ENCODE measurements at places on chromosomes 2 and 18.

- DNase-seq = no peak
These were observed 16.5 kb upstream of the VIT start for GRCh38 chr2:36680012-36680411.

- no peak for DNase-seq
These were observed 128.1 kb downstream of the BIRC6 start for GRCh38 chr2:32484937-32485336.

DNA sequence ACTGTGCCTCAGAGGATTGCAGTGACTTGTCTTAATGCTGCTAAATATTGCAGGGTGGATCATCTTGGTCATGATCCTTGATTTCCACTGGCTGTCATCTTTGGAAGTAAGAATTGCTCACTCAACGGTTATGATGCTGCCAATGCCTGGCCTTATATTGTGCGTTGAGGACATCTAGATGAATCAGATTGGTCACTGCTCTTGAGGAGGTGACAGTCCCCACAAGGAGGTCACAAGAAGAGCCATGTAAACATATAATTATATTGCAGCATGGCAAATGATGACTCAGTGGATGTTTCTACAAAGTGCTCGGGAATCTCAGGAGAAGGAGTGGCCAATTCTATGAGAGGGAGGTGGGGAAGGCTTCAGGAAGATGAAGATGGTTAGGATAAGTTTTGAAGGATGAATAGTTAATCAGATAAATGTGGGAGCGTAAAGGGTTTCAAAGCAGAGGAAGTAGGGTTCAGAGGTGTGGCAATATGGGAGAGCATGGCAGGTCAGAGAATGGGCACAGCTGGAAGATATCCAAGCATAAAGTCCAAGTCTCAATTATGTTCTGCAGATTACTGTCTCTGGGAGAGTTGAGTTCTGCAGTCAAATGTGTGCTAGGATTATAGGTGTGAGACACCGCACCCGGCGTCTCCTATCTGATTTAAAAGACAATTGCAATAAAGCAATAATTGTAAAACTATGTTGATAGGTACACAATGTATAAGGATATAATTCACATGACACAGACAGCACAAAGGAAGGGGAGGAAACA, 21.3 kb upstream of the TMEM131 start:
- no peak for DNase-seq

GRCh38 chr2:28955467-28955866, 25.6 kb upstream of the TOGARAM2 start:
- DNase-seq = no peak

DNA sequence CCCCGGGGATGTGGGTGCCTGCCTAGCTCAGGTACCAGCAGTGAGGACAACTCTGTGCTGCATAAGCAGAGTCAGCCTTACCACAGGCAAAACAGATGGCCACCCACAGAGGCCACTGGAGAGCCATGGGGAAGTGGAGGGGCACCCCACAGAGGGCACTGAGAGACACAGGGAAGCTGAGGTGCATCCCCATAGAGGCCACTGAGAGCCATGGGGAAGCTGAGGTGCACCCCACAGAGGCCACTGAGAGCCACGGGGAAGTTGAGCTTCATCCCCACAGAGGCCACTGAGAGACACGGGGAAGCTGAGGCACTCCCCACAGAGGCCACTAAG, 134.1 kb upstream of the EPAS1 start:
- DNase-seq = no peak

GRCh38 chr18:9008709-9009635, 93.5 kb upstream of the NDUFV2 start:
- DNase-seq = no peak

DNA sequence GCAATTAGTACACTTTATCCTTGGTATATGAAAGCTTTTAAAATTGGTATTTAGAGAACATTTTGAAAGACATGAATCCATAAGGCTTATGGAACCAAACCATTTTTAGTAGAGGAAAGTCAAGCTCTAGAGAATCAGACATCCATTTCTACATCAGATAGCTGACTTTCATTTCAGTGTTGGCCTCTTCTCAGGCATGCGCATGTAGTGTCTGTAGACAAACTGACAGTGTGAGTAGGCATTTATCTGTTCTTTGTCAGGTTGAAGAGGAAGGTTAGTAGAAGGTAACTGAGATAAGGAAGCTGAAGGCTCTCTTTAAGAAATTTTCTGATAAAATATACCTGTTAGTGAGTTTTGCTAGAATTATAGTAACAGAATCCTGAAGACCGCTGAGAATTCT, 221.9 kb upstream of the SIX3 start:
- DNase-seq = no peak

DNA sequence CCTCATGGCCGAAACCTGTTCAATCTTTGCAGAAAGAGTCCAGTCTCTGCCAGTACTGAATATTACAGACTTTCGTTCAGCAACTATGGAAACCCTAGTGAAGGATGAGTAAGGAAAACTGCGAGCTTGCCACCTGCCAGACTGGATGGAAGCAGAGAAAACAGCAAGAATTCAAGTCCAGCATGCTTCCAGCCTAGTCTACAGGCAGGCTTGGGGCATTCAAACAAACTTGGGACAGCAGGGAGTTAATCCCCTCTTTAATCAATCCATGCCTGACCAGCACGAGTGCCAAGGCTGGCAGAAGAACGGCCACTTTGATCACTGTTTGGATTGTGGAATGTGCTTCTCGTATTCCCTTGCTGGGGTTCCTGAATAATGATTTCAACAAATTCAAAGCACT, 145.2 kb downstream of the EPHA4 start:
- DNase-seq = no peak

DNA sequence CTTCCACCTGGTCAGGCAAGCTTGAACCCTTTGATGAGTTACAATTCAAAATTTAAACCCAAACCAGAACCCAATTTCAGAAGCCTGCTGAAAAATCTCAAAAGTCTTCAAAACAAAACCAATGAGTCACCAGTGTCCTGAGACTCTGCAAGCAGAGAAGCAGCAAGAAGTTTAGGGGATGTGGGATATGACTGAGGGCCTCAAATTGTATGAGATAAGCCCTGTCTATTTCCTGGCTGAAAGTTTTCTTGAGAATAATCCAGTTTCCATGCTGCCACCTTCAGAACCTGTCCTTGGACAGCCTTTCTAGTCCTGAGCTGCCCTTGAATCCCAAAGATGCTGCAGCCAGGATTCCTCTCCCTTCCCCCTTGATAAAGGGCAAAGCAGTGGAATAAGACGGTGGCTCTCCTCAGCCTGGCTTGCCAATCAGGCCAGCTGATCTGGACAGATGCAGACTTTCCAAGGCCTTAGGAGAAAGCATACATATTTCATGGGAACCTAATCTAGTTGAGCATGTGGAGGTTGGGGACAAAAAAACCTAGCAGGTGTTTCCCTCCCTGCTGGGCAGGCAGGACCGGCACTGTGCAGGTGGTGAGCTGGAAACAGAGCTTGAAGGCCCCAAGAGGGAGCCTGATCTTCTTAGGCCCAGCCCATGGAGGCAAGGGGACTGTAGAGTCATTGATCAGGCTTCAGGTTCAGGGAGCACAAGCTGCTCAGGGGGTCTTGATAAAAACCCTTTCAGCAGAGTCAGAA, 278.0 kb upstream of the MGAT5 start:
- no peak for DNase-seq

DNA sequence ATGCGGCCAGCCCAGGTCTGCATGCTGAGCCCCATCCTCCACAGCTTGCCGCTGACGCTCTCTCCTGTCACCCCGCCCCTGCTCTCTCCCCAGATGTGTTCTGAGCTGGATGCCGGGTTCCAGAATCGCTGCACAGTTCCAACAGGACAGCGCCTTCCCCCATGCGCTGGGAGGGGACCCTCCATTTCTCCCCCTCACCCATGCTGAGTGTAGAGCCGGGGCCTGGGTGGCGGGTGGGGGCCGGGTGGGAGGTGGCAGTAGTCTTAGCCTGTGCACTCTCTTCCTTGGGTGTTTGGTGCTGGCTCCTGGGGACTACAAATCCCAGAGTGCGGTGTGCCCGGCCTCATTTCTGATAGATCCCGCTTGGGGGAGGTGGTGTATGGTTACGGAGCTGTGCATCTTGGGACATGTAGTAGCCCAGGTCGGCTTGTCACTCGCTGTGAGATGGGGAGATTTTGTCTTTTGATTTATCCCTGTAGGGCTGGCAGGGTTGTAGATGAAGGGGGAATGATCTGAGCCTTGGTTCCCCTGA, 6.8 kb downstream of the DNAJB2 start:
- DNase-seq = no peak

DNA sequence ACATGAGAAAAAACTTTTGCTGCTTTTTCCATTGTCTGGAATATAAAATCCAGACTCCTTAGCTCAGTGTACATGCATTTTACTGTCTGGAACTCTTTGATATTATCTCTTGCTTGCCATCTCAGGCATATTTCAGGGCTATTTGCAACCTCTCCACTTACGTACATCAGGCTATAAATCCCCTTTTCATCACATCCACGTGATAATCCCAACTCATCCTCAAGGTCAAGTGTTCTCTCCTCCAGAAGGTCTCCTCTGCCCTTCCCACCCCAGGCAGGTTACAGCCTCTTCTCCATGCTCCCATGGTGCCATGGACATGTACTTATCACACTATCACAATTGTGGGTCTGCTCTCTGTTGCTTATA, 202.5 kb upstream of the RBMS1 start:
- DNase-seq = no peak

DNA sequence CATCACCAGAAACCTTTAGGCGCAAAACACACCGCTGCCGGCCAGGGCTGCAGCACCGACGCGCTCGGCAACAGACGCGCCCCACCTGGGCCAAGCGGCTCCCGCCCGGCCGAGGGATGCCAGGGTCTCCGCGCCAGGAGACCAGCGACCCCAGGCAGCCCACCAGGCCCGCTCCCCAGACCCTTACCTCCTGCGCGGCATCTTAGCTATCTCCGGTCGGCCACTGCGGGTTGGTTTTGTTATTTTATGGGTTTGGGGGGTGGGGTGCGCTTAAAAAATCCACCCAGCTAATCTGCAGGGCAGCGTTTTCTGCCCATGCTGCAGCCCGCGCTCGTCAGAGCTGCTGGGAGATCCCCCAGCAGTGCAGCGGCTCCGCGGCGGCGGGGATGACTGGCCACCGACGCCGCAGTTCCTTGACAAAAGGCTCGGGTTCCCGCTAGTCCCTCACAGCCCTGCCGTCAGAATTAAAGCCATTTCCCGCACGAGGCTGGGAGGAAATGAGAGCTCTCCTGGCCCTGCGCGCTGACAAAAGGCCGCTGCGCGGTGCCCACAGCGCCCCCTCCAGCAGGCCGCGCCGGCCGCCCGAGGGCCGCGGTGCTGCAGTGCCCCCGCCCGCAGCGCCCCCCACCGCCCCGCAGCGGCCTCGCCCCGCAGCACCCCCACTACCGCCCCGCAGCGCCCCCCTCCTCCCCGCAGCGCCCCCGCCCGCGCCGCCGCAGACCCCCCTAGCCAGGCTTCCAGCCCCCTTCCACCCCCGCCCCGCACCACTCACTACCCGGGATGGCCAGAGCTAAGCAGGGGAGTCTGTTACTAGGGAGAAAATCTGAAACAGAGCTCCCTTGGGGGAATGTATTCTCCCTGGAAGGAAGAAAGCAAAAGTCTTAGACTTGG, at the start of gene ADD2:
Gene ADD2 (minus strand): TSS at position 502 of the 891 bp plus-strand sequence. CDS start 61,792 bp downstream, outside the sequence.
- no peak for DNase-seq

GRCh38 chr2:160366474-160366873, 127.1 kb downstream of the RBMS1 start:
- no peak for DNase-seq

GRCh38 chr2:50514901-50515300, 517.0 kb downstream of the NRXN1 start:
- no peak for DNase-seq

DNA sequence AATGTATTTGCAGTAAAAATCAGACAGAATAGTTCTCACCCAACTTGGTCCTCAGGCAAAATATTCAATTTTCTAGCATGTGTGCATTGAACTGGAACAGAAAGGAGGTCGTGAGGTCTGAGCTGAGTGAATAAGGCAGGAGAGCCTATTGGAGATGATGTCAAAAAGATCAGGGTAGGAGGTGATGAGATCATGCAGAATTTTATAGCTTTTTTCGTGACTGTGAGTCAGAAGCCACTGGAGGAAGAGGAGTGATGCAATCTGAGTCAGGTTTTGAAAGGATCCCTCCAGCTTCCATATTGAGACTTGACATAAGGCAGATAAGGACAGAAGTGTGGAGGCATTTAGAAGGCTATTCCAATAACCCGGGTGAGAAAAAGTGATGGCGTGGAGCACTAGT, 299.5 kb upstream of the SOX11 start:
- DNase-seq = no peak

- DNase-seq = no peak
These were observed 33.6 kb downstream of the CRACDL start for GRCh38 chr2:98902209-98903063.

DNA sequence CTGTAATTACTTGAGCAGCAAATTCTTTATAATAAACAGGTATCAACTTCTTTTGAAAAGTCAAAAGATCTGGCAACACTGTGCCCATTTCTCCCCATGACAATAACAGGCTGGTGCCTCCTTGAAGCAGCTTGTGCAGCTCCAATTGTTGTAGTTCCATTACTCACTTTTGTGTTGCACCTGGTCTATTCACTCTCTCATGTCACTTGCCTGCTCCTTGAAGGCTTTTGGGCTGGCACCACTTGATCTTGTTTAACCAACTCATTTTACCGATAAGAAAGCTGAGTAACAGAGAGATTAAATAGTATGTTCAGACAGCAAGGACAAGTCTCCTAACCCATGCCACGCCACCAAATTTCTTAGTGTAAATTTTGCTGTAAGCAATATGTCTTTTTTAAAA, 314.5 kb downstream of the OSR1 start:
- no peak for DNase-seq

DNA sequence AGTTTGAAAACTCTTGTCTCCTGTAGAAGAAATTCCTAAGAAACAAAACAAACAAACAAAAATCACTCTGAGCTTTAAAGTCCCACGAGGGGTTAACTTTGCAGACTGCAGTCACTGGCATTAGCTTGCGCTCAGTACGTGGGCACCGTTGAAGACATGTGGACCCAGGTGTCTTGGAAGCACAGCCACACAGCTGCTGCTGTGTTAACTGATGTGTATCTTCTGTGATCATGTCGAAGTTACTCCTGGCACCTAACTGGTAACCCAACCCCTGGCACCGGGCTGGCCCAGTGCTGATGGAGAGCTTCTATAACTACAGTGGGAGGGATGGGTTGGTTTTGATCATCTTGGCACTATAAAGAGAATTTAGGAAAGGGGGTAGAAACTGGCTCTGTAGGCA, 51.6 kb upstream of the FHL2 start:
- no peak for DNase-seq

GRCh38 chr18:22044474-22045220, 124.7 kb upstream of the GATA6 start:
- no peak for DNase-seq

DNA sequence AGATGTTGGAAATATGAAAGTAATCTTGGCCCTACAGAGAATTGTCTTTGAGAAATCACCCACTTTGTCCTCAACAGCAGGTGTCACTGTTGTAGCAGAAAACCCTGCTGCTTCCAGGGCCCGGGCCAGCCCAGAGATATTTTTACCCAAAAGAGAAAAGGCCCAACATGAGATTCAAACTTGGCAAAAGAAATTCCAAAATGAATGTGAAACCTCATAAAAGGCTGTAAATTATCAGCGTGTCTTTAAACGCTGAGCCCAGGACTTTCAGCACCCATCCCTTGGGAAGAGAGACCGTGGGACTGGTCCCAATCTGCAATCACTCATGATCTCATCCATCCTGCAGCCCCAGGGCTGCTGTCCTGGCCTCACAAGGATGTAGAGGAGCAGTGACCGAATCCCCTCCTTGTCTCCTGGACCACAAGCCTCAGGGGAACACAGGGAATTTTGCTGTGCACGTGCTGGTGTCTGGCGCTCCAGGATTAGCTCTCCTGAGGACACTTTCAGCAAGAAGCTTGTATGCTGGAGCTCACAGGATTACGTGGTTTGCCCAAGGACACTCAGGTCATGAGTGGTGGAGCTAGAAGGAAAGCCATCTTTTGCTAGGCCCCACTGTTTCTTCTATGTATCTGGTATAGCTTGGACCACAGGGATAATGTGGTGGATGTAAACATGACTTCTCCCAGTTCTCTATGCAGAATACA, 202.1 kb downstream of the RNF144A start:
- DNase-seq = peak; percentile 26

Measured in NCI-H2081 treated with DMSO at 0.1 percent for 48 hours (cell line).